RWPE2 (cell line): ENCODE measurements at places on chromosomes 1 and 21.

GRCh38 chr1:100423832-100424337 lies 71.6 kb downstream of the CDC14A start:
- no peak for DNase-seq

- no peak for DNase-seq
Measured at GRCh38 chr1:180950321-180950720, 37.6 kb downstream of the KIAA1614 start.

GRCh38 chr1:2629627-2630497 lies 3.0 kb downstream of the MMEL1 start:
- peak; percentile 51 for DNase-seq

DNA sequence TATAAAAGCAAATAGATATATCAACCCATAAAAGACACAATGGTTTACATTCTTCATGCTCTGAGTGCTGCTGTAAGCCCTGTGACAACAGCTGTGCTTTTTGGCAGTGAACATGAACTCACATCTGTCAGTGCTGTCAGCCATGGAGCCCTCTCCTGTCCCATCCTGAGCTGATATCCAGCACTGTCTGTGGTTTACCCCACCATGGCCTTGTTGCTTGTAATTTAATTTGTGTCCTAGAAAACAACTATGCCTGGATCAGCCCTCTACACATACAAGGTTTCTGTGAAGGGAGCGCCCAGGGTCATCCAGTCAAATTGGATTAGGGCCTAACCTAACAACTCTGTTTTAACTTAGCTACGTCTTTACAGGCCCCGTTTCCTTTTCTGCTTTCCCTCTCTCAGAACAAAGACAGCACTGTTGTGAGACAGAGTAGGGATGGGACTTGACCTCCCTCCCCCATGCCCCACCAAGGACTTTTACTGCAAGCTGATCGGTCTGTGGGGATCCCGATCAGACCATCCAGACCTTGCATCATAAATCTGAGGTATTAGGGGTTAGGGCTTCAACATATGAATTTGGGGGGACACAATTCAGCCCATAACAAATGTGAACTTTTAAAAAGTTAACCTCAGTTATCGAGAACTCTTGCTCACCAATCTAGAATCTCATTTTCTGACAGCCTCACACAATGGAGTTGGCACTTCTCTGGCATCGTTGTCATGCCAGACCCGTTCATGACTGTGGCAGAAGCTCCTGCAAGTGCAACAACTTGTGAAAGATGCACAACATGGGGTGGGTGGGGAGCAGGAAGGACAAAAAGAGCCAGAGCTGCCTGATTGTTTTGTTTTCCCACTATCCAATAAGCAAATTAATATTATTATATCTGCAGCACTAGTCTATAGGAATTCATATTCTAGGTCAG lies 16.4 kb upstream of the SLC44A3 start:
- DNase-seq = no peak

GRCh38 chr1:10779841-10780240 lies 16.6 kb downstream of the CASZ1 start:
- DNase-seq = no peak

- DNase-seq = no peak
Measured at GRCh38 chr1:41723786-41724185, 194.9 kb downstream of the HIVEP3 start.
